ENCODE measurements at places on chromosomes 13 and 19.

- DNase-seq: peak; percentile 61
These were observed 83.2 kb upstream of the IRS2 start for GRCh38 chr13:109869312-109870237.

- DNase-seq: peak; percentile 66
These were observed 199.6 kb downstream of the SPRY2 start for GRCh38 chr13:80141123-80141849.

DNA sequence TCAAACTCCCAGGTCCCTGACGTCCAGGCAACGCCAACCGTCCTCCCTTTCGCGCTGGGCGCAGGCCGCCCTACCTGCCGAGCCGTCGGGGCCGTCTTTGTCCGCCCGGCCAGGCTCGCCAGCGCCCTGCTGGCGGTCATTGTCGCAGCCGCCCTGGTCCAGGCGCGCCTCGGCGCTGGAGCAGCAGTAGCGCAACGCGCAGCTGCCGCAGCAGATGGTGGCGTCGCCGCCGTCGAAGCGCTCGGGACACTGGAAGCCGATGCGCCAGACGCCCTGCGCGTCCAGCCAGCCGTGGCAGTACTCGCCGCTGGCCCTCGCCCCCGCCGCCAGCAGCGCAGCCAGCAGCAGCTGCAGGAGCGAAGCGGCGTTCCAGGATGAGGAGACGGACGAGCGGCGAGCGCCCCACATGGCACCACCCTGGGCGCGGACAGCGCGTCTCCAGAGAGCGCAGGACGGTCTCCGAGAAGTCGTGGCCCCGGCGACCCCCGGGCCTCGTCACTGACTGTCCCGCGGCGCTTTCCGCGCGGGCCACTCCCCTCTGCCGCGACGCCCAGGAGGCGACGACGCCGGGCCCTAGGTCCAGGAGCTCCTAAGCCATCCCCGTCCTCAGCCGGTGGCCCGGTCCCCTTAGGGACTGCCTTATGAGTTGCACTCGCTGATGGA lies 1.1 kb downstream of the SHISA2 start:
- no peak for DNase-seq

GRCh38 chr13:39498471-39499114 lies 104.4 kb downstream of the LHFPL6 start:
- no peak for DNase-seq

DNA sequence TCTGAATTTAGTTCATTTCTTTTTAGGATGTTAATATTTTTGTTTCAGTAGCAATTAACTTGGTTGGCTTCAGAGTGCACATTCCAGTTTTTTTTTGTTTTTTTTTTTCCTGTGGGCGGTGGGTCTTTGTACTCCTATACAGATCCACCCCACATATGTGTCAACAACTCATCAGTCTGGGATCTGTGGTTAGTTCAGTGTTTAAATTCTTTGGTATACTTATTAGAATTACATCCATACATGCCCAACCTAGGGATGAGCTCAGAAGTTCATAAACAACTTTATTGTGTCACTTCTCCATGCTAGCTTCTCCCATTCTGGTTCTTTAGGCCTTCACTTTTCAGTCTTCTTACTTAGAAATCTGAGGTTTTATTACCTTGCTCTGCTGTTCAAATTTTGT lies 50.9 kb downstream of the PCCA start:
- DNase-seq: no peak

DNA sequence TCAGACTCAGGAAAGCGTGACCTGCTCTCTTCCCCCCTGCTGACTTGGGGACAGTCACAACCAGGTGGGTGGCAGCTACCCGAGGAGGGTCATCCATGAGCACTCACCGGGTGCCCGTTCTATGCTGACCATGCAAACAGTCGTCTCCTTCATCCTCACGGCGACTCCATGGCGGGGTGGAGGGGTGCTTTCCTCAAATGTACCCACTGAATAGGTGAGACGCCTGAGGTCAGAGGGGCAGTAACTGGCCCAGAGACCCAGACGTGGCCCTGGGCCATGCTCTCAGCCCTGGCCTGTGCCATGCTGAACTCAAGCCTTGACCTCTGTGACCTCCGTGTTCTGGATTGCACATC lies 59.2 kb upstream of the TPM4 start:
- no peak for DNase-seq

DNA sequence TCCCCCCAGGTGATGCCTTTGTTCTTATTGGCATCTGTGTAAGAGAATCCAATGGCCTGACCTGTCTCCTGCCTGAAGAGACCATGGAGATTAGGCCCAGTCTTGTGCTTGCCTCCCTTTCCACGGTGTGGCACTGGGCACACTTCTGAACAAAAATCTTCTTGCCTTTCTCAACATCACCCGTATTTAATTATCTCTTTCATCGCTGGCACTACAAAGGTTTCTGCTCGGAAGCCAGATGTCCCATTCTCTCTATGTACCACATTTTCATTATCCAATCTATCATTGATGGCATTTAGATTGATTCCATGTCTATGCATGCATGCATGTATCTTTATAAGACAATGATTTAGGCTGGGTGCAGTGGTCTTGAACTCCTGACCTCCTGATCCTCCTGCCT lies 74.3 kb downstream of the SLC25A15 start:
- no peak for DNase-seq

GRCh38 chr13:102870677-102871415 lies 25.0 kb downstream of the ERCC5 start:
- DNase-seq: peak; percentile 72

DNA sequence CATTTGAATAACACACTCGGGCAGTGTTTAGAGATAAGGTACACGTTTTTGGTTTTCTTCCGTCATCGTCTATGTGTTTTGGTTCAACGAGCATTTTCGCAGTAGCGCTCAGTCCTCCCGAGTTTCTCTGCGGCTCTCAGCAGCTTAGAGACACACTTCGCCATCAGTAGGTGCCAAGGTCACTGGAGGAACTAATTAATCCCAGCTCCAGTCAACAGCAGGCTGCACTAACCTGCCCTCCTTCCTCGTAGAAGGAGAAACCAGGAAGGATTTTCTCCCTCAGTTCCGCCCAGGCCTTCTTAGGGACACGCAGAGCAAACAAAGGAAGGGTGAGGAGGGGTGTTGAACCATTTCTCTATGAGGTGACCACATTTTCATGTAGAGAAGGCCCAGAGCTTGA lies 12.6 kb downstream of the MBNL2 start:
- DNase-seq: no peak

DNA sequence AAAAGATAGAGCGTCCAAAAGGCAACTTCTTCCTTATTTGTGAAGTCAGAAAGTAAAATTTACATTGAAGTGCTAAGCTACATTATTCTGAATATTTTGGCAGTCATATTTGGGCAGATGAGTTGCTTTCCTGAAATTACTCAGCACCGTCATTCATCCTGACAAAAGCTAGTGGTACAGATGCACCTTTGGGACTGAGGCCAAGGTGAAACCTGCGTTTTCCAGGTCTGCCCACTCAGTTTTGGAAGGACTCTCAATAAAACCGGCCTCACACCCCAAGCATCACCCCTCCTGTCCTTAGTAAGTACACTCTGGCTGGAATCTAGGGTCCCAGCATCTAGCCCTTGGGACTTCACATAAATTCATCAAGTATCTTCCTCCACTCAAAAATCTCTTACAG lies 187.5 kb downstream of the TM9SF2 start:
- no peak for DNase-seq

DNA sequence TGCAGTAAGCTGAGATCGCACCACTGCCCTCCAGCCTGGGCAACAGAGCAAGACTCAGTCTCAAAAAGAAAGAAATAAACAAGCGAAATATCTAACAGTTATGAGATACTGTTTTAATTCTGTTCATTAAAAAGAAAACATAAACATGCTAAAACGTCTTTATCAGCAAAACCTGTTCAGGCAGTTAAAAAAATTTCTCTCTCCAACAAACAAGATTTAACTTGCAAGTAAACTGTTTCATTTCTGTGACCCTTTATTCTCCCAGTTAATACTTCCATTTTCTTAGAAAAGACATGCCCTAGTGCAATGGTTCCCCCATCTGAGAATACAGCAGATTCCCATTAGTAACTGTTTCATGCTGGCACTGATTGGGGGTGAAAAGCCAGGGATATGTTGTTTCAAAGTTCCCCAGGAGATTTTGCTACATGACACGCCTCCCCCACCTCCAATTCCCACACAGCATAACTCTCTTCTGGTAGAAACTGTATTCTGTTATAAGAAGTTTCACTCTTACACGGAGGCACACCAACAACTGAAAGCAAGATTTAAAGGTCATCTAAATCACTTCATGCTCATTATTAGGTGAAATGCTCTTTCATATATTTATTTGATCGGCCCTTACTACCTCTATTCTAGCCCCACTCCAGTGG lies 24.4 kb downstream of the ELF1 start:
- DNase-seq: no peak

- no peak for DNase-seq
These were observed 63.1 kb upstream of the RNF113B start for GRCh38 chr13:98240135-98240534.

DNA sequence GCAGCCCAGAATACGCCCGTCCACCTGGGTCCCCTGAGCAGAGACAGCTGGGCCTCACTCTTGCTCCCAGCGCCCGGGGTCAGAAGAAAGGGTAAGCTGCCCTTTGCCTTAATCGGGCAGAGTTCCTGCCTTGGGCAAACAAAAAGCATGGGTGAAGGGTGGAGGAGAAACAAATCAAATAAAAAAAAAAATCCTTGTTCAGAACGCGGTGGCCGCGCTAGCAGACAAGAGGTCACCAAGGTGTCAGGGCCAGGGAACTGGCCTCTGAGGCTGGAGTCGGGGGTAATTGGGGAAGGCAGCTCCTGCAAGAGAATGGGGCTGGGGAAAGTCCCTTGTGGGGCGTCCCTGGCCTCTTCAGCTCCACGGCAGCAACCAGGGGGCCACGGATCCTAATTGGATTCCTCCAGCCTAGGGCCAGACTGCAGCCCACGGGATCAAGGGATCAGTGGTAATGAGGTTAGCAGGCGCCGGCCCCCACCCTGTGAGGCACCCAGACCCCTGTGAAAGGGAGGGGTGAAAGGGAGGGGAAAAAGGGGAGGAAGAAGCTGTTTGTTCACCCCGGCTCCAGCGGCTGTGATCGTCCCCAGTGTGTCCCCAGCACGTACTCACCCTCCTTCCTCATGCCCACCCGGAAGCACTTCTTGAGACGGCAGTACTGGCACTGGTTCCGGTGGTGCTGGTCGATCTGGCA lies 5.5 kb downstream of the NR2F6 start:
- no peak for DNase-seq

DNA sequence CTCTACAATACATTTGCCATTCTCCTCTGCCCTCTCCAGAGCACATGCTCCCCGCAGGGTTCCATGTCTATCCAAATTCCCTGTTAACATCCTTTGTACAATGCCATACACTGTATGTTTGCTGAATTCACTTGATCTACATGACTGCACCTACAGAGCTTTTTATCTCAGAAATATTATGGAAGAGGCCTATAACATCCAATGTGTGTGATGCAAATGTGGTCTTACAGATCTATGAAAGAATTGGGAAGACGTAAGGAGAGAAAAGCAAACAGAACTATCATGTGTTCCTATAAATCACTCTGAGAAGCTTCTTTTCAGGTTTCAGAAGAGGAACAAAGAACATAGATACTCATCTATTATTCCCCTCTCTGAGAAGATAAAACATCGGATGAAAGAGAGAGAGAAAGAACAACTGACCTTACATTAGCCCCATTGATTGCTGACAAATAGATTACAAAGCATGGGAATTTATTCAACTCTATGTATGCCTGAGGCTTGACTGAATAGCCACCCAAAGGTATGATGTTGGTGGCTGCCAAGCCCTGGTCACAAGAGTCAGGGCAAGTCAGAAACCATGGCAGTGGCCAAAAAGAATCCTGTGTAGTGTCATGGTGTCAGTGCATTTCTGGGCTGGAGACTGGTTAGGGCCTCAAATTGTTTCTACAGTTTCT lies 425.2 kb downstream of the FOXO1 start:
- DNase-seq: no peak

GRCh38 chr13:78881751-78882150 lies 222.8 kb upstream of the OBI1 start:
- DNase-seq: no peak

GRCh38 chr19:29798774-29799497 lies 12.9 kb upstream of the CCNE1 start:
- peak; percentile 75 for DNase-seq

GRCh38 chr19:17706750-17707181 lies 12.5 kb upstream of the MAP1S start:
- peak; percentile 64 for DNase-seq

DNA sequence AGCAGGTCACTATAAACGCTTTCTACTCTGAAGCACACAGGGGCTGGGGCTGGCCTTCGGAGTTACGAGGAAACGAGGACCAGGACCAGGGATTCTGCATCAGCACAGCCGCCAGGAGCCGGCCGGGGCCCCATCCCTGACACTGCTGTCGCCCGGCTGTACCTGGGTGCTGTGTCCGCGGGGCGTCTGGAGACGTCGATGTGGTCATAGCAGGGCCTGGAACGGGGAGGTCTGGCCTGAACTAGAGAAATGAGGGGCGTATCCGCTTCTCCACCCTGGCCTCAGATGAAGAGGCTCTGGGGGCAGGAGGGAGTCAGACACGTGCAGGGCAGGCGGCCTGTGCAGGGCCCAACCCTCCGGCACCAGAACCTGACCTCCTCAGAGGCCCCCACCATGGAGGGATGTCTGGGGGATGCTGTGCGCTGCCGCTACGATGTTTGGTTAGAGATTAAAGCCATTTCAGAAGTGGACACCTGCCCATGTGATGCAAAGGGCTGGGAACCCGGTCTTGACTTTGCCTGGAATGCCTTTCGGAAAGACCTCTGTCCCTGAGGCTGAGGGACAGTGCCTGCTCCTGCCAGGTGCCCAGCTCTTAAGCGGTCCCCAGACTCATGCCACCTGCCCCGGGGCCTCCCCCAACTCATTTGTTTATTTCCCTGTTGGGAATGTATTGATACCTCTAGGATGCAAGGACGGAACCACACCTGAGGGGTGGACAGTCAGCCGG lies 21.4 kb downstream of the GAS6 start:
- DNase-seq: no peak

- no peak for DNase-seq
These were observed 1.7 kb upstream of the MTMR6 start for GRCh38 chr13:25288966-25289365.

DNA sequence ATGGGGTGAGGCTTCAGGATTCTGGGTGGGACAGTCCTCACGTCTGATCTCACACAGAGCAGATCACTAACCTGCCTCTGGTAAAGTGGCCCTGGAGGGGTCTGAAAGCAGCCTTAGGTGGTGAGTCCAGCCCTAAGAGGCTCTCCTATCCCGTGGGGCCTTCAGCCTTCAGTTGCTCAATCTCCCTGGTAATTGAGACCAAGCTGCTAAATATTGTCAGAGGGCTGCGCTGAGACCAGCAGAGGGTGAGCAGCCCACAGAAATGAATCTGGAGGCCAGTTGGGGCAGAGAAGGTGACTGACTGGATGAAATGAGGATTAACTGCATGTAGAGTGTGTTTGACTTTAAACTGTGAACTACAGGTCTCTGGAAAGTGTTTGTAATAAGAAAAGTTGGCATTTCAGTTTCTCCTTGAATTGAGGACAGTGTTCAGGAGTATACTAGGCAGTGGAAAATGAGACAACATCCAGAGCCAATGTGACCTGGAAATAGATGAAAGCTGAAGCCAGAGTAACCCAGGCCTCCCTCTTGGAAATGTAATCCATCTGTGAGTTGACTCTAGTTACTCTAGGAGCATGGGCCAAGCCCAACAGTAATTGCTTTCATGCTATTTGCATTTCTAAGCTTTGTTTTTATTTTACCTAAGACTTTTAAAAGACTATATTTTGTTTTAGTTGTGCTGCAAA lies 14.3 kb upstream of the HSPH1 start:
- no peak for DNase-seq

- DNase-seq: no peak
These were observed 7.1 kb downstream of the ARGLU1 start for GRCh38 chr13:106560821-106561220.

- no peak for DNase-seq
These were observed 17.9 kb upstream of the C2CD4C start for GRCh38 chr19:426725-427445.

GRCh38 chr19:15422296-15423075 lies 3.7 kb upstream of the AKAP8L start:
- DNase-seq: no peak
